ENCODE measurements at places on chromosomes 3 and 15. TPM values are rescaled to one million over a fixed set of nuclear protein-coding genes. Genes with fewer than 3 reads are reported as not detected.
A peak's percentile ranks its signal among the peaks of the same experiment; 100 is the strongest.

ACVR2B gene
- 2.9 TPM for total RNA-seq

NOX5 gene
- total RNA-seq: 0.36 TPM

DNA sequence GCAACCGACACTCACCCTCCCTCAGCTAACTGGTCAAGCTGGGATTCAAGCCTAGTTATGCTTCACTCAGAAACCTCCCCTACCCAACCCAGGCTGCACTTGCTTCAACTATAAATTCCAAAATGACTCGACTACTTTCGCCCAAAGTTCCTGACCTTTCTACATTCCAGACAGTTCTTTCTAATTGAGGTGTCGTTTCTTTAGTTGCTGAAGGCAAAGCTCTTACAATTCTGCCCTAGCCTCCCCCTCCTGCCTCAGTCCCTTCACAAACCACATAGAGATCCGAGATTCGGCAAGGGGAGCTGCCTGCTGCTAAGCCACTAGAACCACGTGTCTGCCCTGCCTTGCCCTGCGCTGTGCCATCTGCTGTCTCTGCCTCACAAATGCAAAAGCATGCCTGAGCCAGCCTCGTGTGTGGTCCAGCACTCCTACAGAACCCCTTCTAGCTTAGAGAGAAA is 74.7 kb upstream of the SH3GL3 start:
- peaks cover 47% of the 10 kb centered on the region for H3K27me3 ChIP-seq
- no peaks in the 10 kb centered on the region for H3K36me3 ChIP-seq
- no peak overlapping the region for H3K27ac ChIP-seq
- no peak overlapping the region for H3K4me3 ChIP-seq

GRCh38 chr3:150998996-150999395 is 26.5 kb upstream of the CLRN1 start:
- no peaks in the 10 kb centered on the region for H3K36me3 ChIP-seq
- H3K27me3 ChIP-seq: peaks cover 14% of the 10 kb centered on the region
- no peak for DNase-seq
- H3K4me1 ChIP-seq: no peaks in the 10 kb centered on the region
- H3K4me3 ChIP-seq: no peak overlapping the region

GRCh38 chr15:62549345-62549970 is 384.4 kb upstream of the C2CD4B start:
- H3K36me3 ChIP-seq: no peaks in the 10 kb centered on the region
- no peaks in the 10 kb centered on the region for H3K27me3 ChIP-seq
- H3K4me1 ChIP-seq: peaks cover 12% of the 10 kb centered on the region
- H3K27ac ChIP-seq: no peak overlapping the region
- DNase-seq: no peak

GUCA1C gene
- total RNA-seq: not detected

DNA sequence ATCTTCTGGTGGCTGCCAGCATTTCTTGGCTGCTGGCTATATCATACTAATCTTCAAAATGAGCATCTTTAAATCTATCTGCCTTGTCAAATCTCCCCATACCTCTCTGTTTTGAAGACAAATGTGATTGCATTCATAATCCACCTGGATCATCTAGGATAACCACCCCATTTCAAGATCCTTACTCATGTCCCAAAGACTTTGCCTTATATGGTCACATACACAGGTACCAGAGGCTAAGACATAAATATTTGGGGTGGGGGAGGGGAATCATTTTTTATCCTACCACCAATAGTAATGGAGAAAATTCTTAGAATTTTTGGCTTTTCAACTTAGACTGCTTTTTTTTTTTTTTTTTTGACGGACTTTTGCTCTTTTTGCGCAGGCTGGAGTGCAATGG is 970.8 kb downstream of the PLOD2 start:
- H3K27ac ChIP-seq: no peak overlapping the region
- H3K27me3 ChIP-seq: no peaks in the 10 kb centered on the region
- no peak for DNase-seq
- no peaks in the 10 kb centered on the region for H3K4me1 ChIP-seq
- H3K4me3 ChIP-seq: no peak overlapping the region

DAZL gene
- not detected for total RNA-seq

TEX55 gene
- total RNA-seq: not detected

DNA sequence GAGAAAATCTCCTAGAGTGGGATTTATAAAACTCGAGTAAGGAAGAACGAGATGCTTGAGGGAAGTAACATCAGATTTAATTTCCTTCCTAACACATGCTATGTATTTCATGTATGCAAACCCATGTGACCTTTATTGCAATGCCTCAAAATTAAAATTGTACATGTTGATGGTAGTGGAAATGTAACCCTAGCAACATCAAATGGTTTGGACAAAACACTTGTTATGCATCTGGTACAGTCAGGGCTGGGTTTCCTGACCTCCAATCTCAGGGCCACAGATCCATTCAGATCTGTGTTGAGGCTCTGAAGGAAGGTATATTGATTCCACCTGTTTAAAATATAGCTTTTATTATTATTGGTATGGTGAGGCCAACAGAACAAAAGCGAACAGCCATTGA is 246.0 kb downstream of the WNT5A start:
- H3K27me3 ChIP-seq: no peaks in the 10 kb centered on the region
- no peak overlapping the region for H3K4me3 ChIP-seq
- no peaks in the 10 kb centered on the region for H3K36me3 ChIP-seq
- DNase-seq: no peak
- peaks cover 7% of the 10 kb centered on the region for H3K4me1 ChIP-seq

ANKDD1A gene
- 3.8 TPM for total RNA-seq

MEIS2 gene
- 17.7 TPM for total RNA-seq

DNA sequence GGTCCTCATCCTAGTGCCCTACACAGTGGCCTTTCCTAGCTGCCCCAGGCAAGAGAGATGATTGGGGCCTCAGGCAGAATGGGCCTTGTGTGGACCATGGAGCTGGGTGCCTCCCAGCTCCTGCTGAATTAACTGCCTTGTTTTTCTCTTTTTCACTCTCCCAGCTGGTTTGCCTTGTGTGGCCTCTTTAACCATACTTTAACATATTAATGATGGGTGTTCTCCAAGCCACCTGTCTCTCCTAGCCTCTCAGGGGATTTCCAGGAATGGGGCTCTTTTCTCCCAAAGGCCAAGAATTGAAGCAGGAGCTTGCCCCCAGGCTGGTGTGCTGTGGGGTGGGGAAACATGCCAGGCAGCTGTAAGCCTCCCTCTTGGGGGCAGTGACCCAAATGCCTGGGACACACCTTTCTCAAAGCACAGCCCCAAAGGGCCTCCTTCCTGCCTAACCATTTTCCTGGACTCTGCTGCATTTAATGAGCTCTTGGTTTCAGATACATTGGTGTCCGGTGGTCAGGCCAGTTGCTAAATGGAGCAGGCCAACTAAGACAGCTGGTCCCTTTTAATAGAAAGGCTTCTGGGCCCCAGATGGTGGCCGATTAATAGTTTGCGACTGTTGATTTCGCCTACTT is 5.6 kb downstream of the ALPK3 start:
- H3K27me3 ChIP-seq: no peaks in the 10 kb centered on the region
- DNase-seq: no peak
- H3K4me3 ChIP-seq: no peak overlapping the region
- H3K4me1 ChIP-seq: peaks cover 15% of the 10 kb centered on the region
- H3K27ac ChIP-seq: no peak overlapping the region

DNA sequence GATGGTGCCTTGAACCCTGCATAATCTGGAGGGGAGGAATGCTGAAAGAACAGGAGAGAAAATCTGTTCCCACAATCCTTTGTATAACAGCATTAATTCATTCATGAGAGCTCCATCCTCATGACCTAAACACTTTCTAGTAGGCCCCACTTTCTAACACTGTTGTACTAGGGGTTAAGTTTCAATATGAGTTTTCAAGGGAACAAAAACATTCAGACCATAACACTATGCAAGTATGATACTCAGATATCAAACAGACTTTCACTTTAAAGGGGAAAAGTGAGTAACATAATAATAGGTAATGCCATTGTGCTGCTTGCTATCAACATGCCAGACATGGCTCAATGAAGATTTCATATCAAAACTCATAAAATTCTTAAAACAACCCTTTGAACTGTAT is 32.4 kb upstream of the PLSCR2 start:
- H3K27me3 ChIP-seq: no peaks in the 10 kb centered on the region
- H3K27ac ChIP-seq: no peak overlapping the region
- H3K4me3 ChIP-seq: no peak overlapping the region

GRCh38 chr3:51099794-51100535 is 285.1 kb upstream of the MANF start:
- no peaks in the 10 kb centered on the region for H3K36me3 ChIP-seq
- H3K27me3 ChIP-seq: no peaks in the 10 kb centered on the region
- no peaks in the 10 kb centered on the region for H3K4me1 ChIP-seq
- DNase-seq: peak; percentile 89
- H3K27ac ChIP-seq: no peak overlapping the region
- no peak overlapping the region for H3K4me3 ChIP-seq

CCK gene
- total RNA-seq: not detected

CHRNB4 gene
- not detected for total RNA-seq

- H3K27me3 ChIP-seq: peaks cover 24% of the 10 kb centered on the region
- no peak overlapping the region for H3K4me3 ChIP-seq
- no peaks in the 10 kb centered on the region for H3K36me3 ChIP-seq
- no peaks in the 10 kb centered on the region for H3K4me1 ChIP-seq
- no peak overlapping the region for H3K27ac ChIP-seq
Measured at GRCh38 chr3:143099690-143100089, 19.9 kb upstream of the CHST2 start.

DNA sequence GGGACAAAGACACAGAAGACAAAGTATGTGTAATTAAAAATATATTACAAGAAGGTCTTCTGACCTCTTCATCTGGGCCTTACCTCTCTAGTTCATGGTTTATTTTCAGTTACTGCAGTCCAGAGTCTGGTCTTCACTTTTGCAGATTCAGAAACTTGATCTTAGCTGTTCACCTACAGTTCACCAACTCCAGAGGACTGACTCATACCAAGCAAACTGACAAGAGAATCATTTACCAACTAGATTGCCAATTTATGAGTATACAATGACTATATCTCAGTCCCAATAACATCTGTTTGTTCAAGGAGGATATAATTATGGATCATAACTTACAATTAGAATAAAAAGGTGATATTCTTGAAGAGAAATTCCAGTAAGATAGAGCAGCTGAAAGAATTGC is 9.0 kb downstream of the P2RY1 start:
- no peak overlapping the region for H3K4me3 ChIP-seq
- H3K36me3 ChIP-seq: no peaks in the 10 kb centered on the region
- DNase-seq: no peak
- H3K4me1 ChIP-seq: no peaks in the 10 kb centered on the region
- H3K27ac ChIP-seq: no peak overlapping the region
- H3K27me3 ChIP-seq: peaks cover 9% of the 10 kb centered on the region

- H3K27ac ChIP-seq: no peak overlapping the region
- no peaks in the 10 kb centered on the region for H3K36me3 ChIP-seq
- no peak for DNase-seq
- no peaks in the 10 kb centered on the region for H3K4me1 ChIP-seq
Measured at GRCh38 chr3:196849180-196849741, 18.5 kb upstream of the SENP5 start.

ADGRG7 gene
- total RNA-seq: not detected

- H3K36me3 ChIP-seq: no peaks in the 10 kb centered on the region
- H3K27ac ChIP-seq: peak overlapping the region; percentile 98
- no peaks in the 10 kb centered on the region for H3K27me3 ChIP-seq
- H3K4me3 ChIP-seq: peak overlapping the region; percentile 57
- peaks cover 38% of the 10 kb centered on the region for H3K4me1 ChIP-seq
- no peak for DNase-seq
Measured at GRCh38 chr15:100959066-100960050, 40.2 kb downstream of the LRRK1 start.

GRCh38 chr3:171749124-171749523 is 61.2 kb downstream of the PLD1 start:
- no peak overlapping the region for H3K4me3 ChIP-seq
- peaks cover 18% of the 10 kb centered on the region for H3K4me1 ChIP-seq
- H3K36me3 ChIP-seq: no peaks in the 10 kb centered on the region
- DNase-seq: no peak

GRCh38 chr3:52245322-52246263 is at the start of gene PPM1M:
Gene PPM1M (plus strand): TSS chr3:52245759. CDS start chr3:52245825, 66 bp downstream.
- H3K27me3 ChIP-seq: no peaks in the 10 kb centered on the region
- peaks cover 4% of the 10 kb centered on the region for H3K36me3 ChIP-seq
- H3K27ac ChIP-seq: peak within 1 kb of the TSS; percentile 30
- H3K4me1 ChIP-seq: peaks cover 12% of the 10 kb centered on the region
- peak; percentile 98 for DNase-seq

DNA sequence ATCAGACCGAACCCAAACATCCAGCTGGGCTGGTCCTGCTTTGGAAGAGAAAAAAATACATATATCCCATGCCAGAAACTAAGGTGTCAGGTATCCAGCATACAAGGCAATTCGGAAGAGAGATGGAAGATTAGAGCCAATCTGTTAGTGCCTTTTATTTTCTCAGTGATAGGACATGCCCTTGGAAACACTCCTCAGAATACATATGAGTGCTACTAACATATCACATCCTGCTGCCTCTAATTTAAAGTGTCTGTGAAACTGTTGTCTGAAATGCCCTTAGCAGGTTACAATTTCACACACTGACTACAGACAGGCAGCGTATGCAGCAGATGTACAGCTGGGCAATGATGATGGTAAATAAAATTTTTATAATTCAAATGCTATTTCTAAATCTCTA is 78.9 kb downstream of the RBPMS2 start:
- H3K36me3 ChIP-seq: peaks cover 11% of the 10 kb centered on the region
- H3K4me1 ChIP-seq: peaks cover 53% of the 10 kb centered on the region
- H3K27me3 ChIP-seq: no peaks in the 10 kb centered on the region
- no peak for DNase-seq

NME9 gene
- not detected for total RNA-seq

GRCh38 chr3:50254577-50255250 is 14.2 kb upstream of the SEMA3B start:
- peak; percentile 96 for DNase-seq
- no peaks in the 10 kb centered on the region for H3K27me3 ChIP-seq
- H3K27ac ChIP-seq: peak overlapping the region; percentile 70
- no peak overlapping the region for H3K4me3 ChIP-seq
- H3K4me1 ChIP-seq: peaks cover 15% of the 10 kb centered on the region

REC114 gene
- not detected for total RNA-seq

SMCO1 gene
- not detected for total RNA-seq

DNA sequence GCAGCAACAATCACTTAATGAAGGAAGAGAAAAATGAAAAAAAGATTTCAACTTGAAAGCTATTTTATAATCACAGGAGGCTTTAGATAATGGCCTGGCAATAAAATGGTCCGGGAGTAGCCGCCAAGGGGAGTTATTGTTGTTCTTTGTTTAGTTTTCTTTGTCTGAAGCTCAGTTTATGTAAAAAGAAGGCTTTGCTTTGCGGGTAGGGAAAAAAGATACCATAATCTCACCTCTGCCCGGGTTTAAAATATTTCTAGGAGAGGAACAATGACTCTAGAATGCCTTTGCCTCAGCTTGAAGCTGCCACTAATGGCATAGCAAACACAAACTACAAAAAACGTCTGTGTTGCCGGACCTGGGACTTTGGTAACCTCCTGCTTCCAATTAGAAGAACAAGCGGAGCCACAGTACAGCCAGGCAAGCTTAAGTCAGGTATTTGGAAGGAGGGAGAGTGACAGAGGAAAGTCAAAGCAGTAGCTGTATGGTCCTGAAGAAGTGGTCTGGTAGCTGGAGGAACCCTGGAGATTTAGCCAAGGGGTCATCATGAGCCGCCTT is 764.5 kb downstream of the TUSC7 start:
- no peaks in the 10 kb centered on the region for H3K27me3 ChIP-seq
- H3K27ac ChIP-seq: no peak overlapping the region

- no peak overlapping the region for H3K27ac ChIP-seq
- H3K4me3 ChIP-seq: no peak overlapping the region
- H3K4me1 ChIP-seq: peaks cover 2% of the 10 kb centered on the region
- H3K27me3 ChIP-seq: no peaks in the 10 kb centered on the region
- no peaks in the 10 kb centered on the region for H3K36me3 ChIP-seq
Measured at GRCh38 chr15:37819191-37819590, 115.2 kb upstream of the TMCO5A start.

GRCh38 chr3:71376503-71376902 is 207.0 kb downstream of the FOXP1 start:
- H3K36me3 ChIP-seq: no peaks in the 10 kb centered on the region
- H3K27me3 ChIP-seq: no peaks in the 10 kb centered on the region
- DNase-seq: no peak
- H3K4me3 ChIP-seq: no peak overlapping the region
- H3K27ac ChIP-seq: no peak overlapping the region

All from osteoblast (primary cell).